Hematopoietic multipotent progenitor cell treated with erythropoietin and hydrocortisone succinate and interleukin-3 and kit ligand, for 4 days (in vitro differentiated cells): ENCODE measurements at places on chromosomes 1 and 21.

DNA sequence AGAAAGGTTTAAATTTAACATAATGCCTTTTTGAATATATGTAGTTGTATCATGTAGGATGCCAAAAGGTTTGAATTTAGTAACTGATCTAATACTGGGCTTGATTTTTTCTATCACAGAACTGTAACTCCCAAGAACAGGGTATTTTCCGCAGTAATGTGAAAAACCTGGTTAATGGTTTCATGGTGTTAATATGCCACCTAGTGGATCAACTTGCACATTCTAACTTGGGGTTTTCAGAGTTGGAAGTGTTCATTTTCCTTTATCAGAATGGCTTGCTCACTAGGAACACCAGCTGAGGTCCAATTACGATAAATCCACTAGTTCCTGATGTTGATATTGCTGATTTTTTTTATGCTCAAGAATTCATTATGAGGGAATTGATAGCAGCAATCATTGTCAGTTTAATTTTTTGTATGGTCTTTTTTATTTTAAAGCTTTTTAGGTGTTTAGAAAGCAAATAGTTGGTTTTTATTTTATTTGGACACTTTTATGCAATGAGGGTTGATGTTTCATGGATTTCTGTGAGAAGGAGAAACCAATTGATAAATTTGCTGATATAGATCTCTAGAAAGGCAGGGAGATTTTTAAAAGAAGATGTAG is 157.2 kb downstream of the PLA2G4A start:
- DNase-seq = peak; percentile 83

GRCh38 chr21:28543975-28544374 is 448.7 kb downstream of the LTN1 start:
- DNase-seq = no peak

GRCh38 chr1:22402356-22403053 is 49.1 kb upstream of the ZBTB40 start:
- DNase-seq = no peak

- peak; percentile 79 for DNase-seq
Observed at GRCh38 chr1:155051777-155052398, 772 bp downstream of the ADAM15 start.

DNA sequence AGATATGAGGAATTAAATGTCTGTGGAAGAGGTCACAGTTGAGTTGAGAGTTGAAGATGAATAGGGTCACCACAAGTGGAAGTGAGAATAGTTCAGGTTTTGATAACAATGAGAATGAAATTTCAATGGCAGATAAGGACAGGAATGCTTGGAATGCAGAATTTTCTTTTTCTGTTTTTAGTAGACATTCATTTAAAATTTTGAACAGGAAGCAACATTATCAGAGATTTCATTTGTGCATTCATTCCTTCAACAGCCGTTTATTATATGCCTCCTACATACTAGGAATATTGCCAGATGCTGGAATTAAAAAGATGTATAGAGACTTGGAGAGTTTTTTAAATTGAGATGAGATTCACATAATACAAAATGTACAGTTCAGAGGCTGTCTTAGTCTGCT is 126.8 kb downstream of the ITSN1 start:
- DNase-seq = no peak

GRCh38 chr1:200282497-200283122 is 127.2 kb downstream of the ZNF281 start:
- DNase-seq = no peak

- DNase-seq = no peak
Observed at GRCh38 chr1:30749691-30750583, 7.6 kb downstream of the LAPTM5 start.

DNA sequence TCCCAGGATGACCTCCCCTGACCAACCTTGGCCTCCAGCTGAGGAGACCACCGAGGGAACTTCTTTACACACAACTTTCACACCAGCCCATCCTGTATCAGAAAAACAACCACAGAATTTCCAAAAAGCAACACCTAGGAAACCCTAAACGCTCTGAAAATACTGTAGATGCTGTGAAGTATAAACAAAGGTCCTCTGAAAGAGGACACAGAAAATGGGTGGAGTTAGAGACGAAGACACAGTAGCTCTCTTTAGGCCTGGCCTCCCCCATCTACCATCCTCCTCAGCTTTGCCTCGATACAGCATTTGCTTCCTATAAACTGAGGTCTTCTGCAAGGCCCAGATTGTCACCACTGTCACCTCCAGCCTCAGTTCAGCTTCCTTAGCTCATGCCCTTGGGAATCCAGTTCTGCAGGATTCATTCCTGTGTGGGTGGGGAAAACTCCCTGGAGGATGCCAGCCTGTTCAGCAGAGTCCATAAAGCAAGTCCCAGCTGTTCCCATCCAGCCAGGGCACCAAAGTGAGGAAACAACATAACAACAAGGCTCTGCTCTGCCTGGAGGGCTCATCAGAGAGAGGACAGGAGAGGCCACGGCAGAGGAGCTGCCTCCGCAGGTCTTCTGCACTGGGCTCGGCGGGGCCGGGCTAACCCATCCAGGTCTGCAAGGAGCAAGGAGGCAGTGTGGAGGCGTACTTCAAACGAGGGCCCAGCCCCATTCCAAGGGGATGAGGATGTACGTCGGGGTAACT is 15.0 kb downstream of the PIK3C2B start:
- DNase-seq = no peak

DNA sequence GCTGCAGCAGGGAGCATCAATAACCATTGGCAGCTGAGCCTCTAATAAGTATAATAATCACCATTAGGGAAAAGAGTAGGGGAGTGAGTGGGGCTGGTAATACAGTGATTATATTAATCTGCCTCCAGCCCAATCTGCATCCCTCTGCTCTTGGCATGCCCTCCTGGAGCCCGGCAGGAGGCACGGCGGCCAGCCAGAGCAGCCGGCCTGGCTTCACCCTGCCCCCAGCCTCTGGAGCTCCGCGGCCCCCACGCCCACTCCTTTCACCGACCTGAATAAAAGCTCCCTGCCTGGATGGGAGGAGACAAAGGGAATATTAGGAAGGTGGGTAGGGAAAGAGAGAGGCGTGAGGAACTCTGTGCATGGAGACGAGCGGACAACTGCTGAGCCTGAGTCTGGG is 28.3 kb downstream of the OPTC start:
- DNase-seq = no peak

GRCh38 chr1:177969825-177970371 is at the start of gene SEC16B:
Gene SEC16B (minus strand): TSS chr1:177970058. CDS start chr1:177967981, 2,077 bp downstream.
- DNase-seq = no peak

DNA sequence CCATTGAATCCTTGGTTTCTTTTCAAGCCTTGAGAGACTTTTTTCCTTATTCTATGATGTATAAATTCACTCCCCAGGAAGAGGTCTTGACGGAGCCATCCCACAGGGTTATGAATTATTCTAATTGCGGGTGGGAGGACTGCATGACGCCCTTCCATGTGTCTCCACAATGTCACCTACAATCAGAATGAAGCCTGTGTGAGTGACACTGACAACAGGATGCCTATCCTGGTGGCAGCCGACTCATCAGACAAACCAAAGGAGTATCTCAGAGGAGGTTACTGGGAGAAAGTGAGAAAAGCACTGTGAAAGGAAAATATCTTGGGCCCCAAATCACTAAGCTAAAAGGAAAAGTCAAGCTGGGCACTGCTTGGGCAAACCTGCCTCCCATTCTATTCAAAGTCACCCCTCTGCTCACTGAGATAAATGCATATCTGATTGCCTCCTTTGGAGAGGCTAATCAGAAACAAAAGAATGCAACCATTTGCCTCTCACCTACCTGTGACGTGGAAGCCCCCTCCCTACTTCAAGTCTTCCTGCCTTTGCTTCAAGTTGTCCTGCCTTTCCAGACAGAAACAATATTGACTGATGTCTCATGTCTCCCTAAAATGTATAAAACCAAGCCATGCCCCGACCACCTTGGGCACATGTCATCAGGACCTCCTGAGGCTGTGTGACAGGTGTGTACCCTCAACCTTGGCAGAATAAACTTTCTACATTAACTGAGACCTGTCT is 98.4 kb downstream of the SMYD2 start:
- no peak for DNase-seq

DNA sequence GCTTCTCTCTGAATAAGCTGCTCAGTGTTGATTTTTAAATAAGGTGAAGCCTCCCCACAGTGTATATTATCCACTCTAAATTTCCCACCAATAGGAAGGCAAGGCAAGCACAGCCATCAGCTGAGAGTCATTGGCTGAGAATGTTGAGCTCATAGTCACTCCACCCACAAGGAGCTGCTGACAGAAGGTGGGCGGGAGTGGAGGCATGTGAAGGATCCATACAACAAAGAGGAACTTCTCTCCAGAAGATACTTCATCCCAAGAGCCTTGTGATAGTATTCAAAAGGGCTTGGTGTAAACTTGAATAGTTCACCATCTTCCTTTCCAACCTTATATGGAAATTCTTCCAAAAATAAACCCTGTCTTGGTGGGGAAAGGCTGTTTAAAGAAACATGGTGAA is 42.8 kb downstream of the SAMD13 start:
- no peak for DNase-seq

- no peak for DNase-seq
Observed at GRCh38 chr1:76224752-76225151, 150.2 kb downstream of the ST6GALNAC3 start.

DNA sequence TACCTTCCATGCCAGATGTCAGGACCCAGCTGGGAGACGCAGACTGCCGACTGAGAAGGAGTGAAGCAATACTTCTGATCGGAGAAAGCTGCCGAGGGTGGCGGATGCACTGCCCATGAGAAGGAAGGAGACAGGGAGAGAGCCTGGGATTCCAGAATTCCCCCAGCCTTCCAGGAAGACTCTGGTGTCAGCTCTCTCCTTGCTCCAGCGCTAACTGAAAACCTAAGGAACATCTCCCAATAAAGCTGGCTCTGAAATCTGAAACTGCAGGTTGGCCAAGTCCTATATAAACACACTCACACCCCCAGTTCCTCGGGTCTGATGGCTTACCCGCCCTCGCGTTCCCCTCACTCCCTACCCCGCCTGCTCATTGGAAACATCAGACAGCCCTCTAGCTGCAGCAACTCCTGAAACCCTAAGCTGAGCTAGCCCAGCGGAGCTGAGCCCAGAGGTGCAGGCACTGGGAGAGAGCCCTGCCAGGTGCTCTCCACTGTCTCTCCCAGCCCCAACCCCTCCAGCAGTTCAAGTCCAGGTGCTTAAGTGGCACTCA is 52.3 kb downstream of the PLEKHA6 start:
- no peak for DNase-seq

DNA sequence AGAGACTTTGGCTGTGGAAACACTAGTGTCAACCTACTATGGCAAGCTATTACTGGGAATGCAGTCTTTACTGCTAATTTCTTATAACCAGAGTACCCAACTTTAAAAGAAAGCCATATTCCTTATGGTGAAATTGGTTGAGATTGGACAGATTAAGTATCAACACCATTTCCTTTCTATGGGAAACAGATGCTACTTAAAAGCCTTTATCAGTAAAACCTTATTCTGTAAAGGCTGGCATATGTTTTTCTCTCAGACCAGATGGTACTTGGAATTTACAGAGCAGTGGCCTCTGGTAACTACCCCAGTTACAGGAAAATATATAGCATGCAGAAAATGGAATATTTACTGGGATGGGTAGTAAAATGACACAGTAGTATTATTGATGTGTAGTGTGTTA is 18.8 kb downstream of the IFI44 start:
- no peak for DNase-seq

DNA sequence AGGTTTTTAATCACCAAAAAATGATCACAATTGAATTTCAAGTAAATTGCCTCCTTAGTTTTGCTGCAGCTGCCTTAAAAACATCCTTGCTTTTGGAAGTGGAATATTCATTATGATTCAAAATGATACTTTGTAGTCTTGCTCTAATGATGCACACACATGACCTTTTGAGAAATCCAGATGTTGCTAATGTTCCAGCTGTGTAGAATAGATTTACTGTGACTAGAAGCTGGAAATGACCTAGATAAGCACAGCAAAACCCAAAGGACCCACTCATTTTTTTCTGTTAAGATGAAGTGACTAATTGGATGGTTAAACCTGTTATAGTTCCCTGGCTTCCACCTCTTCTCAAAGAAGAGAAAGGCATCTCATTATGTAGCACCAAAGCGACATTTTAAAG is 64.6 kb upstream of the RALGPS2 start:
- no peak for DNase-seq

DNA sequence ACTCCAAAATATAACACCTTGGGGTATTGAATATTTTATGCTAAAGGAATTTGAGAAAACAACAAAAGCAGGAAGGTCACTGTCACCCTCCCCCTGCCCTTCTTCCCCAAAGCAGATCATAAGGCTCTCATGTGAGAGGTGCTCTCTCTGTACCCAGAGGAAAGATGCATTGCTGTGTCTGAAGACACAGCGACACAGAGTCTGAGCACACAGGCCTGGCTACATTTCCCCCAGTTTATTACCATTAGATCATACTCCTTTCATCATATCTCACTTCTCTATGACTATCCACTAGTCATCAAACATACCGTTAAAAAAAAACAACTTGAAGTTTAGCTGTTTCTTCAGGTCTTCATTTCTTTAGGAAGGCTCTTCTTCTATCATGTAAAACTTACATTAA is 127.1 kb downstream of the PPIAL4G start:
- DNase-seq = no peak

DNA sequence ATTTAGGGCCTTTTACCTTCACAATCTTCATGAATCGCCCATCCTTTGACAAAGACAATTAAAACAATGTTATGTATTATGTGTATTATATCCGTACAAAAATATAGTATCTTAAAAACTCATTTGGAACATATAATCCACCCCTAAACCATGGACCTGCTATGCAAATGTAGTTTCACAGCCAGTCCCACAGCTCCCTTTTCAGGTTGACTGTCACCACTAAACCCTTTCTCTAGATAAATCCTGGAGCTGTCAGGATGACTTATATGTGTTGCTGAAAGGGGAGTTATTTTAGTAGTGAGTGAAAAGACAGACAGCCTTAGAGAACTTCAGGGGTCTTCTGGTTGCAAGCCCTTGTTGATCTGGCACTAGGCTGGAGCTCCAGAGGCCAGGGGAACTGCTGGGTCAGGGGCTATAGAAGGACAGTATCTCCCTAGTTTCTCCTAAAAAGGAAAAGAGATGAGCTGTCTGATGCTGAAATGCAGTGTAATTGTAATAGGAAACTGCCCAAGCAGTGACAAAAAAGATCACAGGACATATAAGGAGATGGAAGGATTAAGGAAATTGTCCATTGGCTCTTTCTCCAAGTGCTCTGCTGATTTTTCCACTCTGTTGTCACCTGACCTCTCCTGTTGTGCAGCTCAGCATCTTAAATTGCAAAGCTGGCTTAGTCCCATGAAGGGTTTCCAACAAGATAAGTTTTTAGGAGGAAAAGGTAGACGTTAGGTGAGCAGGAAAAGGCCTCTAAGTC is 127.7 kb downstream of the S1PR1 start:
- no peak for DNase-seq

DNA sequence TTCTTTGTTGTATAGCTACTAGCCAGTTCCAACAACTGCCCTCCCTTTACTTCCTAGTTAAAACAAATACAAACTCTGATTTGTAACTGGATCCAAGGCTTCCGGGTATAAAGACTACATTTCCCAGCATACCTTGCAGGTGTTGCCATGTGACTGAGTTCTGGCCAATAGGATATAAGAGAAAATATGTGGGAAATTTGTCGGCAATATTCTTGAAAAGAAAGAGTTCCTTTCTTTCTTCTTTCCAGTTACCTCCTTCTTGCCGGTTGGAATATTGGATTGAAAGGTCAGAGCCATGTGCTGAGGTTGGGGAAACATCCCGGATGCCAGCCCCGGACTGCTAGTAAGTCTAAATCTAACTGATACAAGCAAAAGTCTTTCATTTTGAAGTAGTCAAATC is 23.0 kb upstream of the ZBTB40 start:
- peak; percentile 86 for DNase-seq
